Neural crest cell (in vitro differentiated cells): ENCODE measurements at places on chromosomes 16 and 17. TPM values are rescaled to one million over a fixed set of nuclear protein-coding genes. Genes with fewer than 3 reads are reported as not detected.
A peak's percentile ranks its signal among the peaks of the same experiment; 100 is the strongest.

DNA sequence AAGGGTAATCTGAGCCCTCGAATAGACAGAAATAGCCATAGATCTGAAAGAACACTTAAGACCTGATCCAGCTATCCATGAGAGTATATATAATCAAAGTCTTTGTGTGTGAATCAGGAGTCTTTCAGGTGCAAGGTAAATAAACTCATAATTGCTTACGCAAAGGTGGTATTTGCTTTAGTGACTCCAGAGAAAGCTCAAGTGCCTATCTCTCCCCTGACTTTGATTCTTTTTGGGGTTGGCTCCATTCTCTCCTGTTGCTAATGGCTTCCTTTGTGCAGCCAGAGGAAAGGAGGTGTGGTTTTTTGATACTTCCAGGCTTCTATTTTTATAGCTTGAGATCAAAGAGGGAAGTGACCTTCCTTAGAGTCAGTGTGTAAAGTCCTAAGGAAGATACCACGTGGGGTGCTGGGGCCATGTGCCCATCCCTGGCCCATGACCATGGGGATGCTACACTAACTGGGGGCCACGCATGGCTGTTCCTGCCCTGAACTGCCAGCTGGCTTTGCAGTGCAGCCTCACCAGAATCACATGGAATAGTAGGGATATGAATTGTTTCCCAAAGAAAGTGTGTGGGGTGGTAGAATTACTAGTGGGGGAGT, 45.8 kb downstream of the TENT4B start:
- no peak for DNase-seq

DNA sequence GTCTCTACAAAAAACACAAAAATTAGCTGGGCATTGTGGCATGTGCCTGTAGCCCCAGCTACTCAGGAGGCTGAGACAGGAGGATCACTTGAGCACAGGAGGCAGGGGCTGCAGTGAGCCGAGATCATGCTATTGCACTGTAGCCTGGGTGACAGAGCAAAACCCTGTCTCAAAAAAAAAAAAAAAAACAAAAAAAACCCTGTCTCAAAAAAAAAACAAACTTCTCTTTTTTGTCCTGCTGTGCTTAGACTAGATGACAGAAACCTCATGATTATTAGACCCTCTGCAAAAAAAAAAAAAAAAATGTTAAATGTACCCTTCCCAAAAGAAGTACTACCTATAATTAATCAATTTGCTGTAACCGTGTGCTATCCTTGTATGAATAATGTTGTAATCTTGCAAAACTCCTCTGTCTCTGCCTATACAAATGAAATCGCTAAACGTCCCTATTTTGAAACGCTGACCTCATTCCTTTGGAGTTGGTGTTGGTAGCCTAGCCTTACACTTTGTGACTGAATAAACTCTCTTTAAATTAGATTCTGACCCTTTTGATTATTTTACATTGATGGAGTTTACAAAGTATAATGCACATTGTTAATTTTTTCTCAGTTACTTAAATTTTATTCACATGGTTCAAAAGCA, 13.6 kb upstream of the DHRS7B start:
- no peak for DNase-seq

DNA sequence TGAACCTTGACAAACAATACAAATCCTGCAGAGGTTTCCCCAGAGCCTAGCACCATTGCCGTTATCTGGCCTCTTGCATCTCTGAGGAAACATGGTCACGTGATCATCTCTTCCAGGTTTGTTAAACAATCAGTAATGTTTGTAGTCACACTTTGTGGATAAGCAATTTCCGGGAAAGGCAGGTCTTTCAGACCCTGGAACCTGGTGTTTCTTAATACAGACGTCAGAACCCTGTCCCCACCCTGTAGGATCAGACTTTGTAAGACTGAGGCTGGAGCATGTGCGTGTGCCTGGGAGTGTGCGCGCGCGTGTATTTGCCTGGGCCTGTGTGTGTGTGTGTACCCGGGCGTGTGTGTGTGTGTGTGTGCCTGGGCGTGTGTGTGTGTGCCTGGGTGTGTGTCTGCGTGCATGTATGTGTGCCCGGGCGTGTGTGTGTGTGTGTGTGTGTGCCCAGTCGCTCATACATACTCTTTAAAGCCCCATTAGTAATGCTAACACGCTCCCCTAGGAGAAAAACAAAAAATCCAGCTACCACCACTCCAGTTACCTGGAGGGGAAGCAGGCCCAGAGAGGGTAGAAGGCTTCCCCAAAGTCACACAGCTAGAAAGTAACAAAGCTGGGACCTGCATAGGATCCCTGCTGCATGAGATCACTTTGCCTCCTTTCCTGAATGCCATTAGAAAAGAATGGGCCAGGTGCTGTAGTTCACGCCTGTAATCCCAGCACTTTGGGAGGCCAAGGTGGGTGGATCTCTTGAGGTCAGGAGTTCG, 5.3 kb downstream of the CTNS start:
- no peak for DNase-seq

DNA sequence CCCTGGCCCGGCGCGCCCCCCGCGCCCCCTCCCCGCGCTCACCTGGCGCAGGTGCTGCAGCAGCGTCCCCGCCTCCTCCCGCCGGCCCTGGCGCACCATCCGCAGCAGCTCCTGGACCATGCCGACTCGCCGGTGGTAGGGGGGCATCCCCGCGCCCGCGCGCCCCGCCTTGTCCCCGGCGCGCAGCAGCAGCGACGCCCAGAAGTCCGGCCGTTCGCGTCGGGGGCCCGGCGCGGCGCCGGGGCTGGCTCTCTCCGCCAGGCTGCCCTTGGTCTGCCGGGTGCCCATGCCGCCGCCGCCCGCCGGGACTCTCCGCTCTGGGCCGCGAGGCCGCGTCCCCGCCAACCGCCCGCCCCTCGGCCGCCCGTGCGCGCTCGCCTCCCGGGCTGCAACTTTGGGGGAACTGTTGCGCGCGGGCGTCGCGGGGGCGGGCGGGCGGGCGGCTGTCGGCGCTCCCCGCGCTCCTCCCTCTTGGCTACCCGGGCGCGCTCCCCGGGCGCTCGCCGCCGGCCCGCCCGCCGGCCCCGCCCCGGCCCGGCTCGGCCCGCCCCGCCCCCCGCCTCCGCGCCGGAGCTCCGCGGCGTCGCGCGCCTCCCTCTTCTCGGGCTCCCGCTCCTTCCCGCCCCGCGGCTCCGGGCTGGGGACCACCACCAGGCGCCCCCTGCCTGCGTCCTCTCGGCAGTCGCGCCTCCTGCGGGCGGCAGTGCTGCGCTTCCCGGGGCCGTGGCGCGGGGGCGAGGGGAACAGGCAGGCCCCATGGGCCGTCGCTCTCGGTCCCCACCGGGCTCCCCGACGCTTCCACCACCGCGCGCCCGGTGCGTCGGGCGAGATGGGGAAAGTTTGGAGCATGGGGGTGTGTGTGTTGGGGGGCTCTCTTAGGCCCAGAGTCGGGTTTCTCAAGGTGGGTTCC, at the start of gene LRRC75A:
Gene LRRC75A (minus strand): TSS at position 491 of the 910 bp plus-strand sequence. CDS start 203 bp downstream, at position 288.
- DNase-seq, result peak; percentile 63

GRCh38 chr17:79117905-79118487, 43.4 kb downstream of the ENGASE start:
- no peak for DNase-seq

DNA sequence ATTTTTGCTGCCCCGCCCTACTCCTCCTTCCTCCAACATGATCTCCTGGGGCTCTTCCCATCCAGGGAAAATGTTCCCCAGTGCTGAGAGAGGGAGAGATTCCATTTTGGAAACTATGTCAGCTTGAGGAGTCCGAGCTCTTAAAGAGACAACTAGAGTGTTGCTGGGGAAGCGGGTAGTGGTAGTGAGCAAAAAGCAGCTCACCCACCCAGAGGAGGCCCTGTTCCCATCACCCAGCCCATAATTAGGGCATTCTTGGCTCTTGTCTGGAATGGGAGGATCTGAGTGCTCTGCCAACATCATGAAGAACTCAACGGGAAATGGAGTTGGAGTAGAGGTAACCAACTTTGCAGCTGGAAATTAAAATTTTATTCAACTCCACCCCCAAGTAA, 9.1 kb upstream of the MSL1 start:
- DNase-seq, result no peak

- no peak for DNase-seq
Measured at GRCh38 chr16:11076259-11077018, 132.1 kb downstream of the CLEC16A start.

DNA sequence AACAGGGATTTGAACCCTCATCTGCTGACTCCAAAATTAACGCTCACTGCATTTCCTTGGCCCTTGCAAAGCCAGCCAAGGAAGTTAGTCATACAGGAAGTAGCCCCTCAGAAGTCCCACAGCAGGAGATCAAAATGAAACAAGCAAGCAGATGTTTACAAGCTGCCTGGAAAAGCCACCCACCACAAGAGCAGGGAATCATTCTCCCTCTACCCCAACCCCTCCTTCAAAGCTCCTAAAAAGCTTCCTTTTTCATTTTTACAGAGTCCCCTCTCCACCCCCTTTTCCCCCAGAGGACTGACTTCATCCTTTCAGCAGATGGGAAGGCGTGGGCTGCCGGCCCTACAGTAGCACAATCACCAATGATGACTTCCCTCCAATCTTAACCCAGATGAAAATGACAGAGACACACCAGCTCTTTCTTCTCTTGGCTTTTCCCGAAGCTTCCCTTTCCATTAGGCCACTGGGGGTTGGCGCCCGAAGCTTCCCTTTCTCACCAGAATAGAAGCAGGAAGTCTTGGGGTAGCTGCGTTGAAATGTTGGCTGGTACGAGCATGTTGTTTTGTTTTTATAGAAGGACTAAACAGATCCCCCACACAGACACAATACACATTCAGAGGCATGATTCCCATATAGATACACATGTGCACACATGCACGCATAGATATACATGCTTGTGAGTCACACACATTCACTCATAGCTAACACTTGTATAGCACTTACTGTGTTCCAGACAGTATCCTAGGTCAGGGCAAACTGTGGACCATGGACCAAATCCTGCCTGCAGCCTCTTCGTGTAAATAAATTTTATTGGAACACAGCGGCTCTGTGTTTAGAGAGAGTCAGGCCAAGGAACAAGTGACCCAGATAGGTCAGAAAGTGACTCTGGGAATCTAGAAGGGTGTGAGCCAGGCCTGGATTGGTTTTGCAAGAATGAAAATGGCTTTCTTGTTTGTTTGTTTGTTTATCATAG, 17.4 kb downstream of the ITPRIPL2 start:
- no peak for DNase-seq

- DNase-seq, result no peak
Measured at GRCh38 chr17:10063730-10064241, 134.6 kb downstream of the GAS7 start.

DNA sequence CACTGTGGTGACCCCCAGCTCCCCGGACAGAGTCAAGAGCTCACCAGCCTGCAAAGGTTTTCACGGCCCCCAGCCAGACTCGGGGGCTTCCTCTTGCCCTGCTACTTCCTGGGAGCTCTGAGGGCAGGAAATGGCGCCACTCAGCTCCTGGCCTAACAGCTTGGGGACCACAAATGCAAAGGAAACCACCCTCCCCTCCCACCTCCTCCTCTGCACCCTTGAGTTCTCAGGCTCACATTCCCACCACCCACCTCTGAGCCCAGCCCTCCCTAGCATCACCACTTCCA, 375 bp upstream of the SPN start:
- DNase-seq, result no peak

- no peak for DNase-seq
Measured at GRCh38 chr17:55478971-55479370, 32.3 kb downstream of the SMIM36 start.

DNA sequence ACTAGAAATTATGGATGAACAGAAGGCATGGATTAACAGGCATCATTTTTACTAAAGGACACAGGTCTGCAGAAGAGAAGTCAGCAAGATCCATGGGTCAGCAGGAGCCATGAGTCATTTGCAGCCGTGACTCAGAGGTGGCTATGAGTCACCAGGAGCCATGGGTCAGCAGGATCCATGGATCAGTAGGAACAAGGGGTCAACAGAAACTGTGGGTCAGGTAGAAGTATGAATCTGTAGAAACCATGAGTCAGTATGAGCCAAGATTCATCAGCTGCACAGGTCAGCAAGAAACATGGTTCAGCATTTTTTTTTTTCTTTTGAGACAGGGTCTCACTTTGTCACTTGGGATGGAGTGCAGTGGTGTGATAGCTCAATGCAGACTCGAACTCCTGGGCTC, 58.2 kb upstream of the HS3ST4 start:
- no peak for DNase-seq

DNA sequence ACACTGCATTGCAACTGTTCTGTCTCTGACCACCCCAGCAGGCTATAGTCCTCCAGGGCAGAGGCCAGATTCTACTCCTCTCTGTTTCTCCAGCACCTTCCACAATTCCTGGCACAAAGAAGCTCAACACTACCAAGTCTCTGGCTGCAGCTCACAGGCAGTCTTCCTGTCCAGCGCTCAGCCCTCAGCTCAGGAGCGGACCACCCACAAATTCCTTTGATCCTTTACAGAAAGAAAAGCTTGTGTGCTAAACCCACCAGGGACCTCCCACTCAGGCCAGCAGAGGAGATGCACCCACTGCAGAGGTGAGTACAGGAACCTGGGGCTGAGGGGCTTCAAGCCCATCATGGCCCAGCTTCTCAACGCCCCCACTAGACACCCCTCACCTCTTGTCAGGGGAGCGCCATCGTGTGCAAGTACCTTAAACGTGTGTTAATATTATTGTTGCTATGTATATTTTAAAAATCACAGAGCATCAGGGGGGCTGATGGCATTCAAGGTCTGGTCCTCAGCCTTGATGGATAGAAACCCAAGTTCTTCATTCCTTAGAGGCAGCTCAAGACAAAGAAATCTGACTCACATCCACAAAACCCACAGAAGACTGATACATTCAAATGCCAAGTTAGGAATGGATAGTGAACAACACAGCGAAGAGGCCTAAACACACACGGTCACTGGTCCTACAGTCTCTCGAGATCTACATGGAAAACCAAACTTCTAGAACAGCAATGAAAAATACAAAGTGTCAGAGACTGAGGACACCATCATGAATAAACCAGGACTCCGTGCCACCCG, 8.4 kb downstream of the HSDL1 start:
- no peak for DNase-seq

DNA sequence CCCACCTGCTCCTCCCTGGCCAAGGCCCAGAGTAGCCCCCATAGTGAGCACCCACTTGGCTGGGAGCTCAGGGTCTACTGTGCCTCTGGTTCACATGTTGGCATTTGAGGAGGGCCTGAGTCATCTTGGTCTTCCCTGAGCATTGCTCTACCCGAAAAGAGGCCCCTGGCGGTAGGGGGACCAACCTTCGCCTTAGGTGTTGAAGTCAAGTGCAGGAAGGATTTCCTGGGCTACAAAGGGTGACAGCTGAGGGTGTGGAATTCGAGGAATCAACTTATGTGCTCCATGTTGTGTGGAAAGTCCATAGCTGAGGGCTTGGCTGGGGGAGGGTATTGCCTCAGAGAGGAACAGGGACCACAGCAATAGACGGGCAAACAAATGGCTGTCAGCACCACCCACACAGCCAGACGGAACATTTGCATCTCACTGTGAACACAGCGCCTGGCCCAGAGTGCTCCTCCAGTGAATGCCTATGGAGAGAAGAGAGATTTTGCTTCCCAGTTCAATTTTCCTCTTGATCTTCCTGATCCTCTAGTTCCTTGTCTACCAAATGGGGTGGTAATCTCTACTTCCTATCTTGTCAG, 35.6 kb upstream of the NGFR start:
- no peak for DNase-seq

GRCh38 chr16:23724096-23724784, 11.2 kb upstream of the ERN2 start:
- no peak for DNase-seq

- no peak for DNase-seq
Measured at GRCh38 chr16:79151-80054, 1.4 kb downstream of the MPG start.

The TMEM106A gene
- total RNA-seq, result 4.6 and 5.8 TPM in 2 replicates

The AOC3 gene
- total RNA-seq, result 0.91 and 1.1 TPM in 2 replicates

The KRT13 gene
- total RNA-seq, result not detected in 2 replicates

The ST6GALNAC1 gene
- not detected in 2 replicates for total RNA-seq

The ABCC11 gene
- 0.09 and 0.20 TPM in 2 replicates for total RNA-seq

The CDRT15L2 gene
- not detected in 2 replicates for total RNA-seq

The DBNDD1 gene
- 4.9 and 5.6 TPM in 2 replicates for total RNA-seq
